SJSA1 (cell line): ENCODE measurements at places on chromosomes 6 and 20.

DNA sequence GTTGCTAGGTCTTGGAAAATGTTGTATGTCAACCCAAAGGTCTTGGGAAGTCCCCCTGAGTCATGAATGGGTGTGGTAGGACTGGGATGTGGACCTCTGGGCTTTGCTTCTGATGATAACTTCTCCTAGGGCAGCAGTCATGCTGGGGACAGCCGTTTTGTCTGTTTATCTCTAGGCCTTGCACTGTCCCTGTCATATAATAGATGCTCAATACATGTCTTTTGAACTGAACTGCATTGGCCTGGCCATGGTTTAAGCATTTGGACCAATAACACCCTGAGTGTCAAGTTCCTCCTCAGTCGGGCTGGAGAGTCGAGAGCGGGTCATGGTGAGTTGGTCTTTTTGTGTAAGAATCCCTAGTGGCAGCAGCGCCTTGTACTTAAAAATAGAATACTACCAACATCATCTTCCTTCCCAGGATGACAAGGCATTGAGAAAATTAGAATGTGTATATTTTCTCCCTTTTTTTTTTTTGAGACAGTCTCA is 43.1 kb downstream of the E2F3 start:
- DNase-seq: no peak

DNA sequence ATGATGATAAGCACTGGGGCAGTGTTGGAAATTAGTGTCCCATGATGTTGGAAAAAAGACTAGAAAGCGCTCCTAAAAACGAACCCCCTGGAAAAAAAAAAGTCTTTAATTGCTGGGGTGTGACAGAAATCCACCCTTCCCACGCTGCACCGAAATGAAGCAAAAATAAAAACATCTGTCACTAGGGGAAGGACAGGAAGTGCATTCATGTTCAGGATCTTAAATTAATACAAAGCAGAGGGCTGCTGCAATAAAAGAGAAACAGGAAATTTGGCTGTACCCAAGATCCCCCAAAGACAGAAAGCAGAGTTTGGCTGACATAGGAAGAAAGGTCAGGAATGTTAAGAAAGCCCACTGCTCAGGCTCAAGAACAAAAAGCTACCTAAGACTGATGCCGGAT is 333.9 kb downstream of the TBC1D32 start:
- DNase-seq: no peak

GRCh38 chr6:170421921-170422320 is 115.4 kb downstream of the FAM120B start:
- DNase-seq: no peak

DNA sequence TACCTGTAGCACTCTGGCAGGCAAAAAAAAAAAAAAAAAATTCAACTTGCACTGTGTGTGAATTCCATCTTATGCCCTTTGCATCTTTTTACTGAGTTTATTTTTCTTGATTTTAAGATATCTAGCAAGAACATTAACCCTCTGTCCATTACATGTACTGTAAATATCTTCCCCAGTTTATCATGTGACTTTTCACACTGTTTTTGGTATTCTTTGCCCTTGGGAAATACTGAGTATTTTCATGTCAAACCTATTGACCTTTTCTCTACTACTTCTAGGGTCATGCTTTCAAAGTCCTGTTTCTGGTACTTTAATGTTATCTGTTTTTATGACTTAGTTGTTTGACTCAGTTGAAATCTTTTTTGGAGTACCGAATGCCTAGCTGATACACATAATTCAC is 843 bp upstream of the HUS1B start:
- DNase-seq: no peak

DNA sequence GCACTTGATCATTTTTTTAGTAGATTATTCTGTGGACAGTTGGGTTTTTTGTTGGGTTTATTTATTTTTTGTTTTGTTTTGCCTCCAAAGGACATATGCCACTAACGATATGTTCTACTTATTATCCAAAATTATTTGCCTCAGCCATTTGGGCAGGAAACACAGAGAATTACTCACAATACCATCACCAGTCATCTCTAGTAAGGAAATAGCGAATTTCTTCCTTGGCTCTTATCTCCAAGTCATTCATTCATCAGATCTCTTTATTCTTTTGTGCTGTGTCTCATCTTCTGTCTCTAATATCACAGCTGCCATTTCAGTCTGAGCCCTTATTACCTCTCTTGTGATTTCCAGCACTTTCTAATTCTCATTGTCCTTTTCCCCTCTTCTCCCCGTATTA is 130.4 kb upstream of the SMLR1 start:
- no peak for DNase-seq

DNA sequence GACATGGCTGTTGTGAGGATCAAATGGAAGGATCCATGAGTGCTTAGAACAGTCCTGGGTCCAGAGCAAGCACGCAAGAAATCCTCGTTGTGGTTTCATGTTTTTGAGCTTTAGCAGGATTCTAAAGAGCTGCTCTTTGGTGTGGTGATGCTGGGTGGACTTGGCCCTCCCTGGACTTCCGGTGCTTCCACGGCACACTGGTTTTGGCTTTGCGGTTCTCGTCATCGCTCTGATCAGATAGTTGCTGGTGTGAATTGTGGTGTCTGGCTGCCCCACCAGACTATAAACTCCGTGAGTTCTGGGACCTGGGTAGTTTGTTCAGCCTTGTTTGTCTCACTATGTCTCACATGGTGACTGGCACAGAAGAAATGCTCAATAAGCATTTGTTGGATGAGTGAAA is 3.3 kb downstream of the HNF4A start:
- DNase-seq: no peak

DNA sequence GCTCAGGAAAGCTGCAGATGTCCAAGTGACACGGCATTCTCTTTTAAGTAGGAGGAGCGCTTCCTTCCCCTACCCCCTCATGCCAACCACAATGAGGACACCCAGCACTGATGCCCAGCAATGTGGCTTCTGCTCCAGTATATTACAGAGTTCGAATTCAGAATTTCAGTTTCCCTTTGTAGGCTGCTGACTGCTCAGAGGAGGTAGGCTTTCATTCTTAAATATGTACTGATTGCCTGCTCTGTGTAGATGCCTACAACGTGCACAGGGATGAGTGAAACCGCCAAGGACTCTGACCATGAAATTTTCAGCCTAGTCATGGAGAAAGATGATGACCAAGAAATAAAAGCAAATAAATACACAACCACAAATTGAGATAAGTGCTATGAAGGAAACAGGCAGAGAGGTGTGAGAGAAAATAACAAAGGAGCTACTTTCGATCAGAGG is 50.9 kb upstream of the TNFAIP3 start:
- no peak for DNase-seq

GRCh38 chr6:1890987-1891386 is 281.3 kb downstream of the FOXC1 start:
- DNase-seq: no peak

DNA sequence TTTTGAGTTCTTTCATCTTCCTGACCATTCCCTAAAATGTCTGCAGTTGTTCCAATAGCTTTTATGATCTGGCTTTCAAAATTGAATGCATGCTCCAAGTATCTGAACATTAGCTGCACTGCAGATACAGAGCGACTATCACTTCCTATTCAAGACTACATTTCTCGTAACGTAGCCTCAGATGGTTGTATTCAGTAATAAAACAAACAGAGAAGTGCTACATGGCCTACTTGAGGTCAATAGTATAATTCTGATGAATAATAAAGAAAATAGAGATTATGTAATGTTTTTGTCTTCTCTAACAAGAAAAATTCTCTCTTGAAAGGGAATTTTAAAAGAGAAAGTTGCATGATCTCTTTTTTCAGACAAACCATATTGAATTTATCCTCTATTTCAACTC is 333.9 kb upstream of the IRAK1BP1 start:
- no peak for DNase-seq

GRCh38 chr6:104540743-104541142 is 319.0 kb downstream of the HACE1 start:
- DNase-seq: peak; percentile 48

GRCh38 chr20:33897313-33897912 is 86.3 kb downstream of the CHMP4B start:
- DNase-seq: no peak

GRCh38 chr6:45377043-45377553 is 636 bp downstream of the SUPT3H start:
- DNase-seq: no peak
